ENCODE measurements at places on chromosomes 12 and 14.

- no peak for DNase-seq
Observed at GRCh38 chr12:65885312-65885711, 61.0 kb downstream of the HMGA2 start.

- no peak for DNase-seq
Observed at GRCh38 chr12:17609153-17609552, 480.8 kb downstream of the RERGL start.

GRCh38 chr14:76931631-76932402 is 96.7 kb downstream of the IRF2BPL start:
- no peak for DNase-seq

DNA sequence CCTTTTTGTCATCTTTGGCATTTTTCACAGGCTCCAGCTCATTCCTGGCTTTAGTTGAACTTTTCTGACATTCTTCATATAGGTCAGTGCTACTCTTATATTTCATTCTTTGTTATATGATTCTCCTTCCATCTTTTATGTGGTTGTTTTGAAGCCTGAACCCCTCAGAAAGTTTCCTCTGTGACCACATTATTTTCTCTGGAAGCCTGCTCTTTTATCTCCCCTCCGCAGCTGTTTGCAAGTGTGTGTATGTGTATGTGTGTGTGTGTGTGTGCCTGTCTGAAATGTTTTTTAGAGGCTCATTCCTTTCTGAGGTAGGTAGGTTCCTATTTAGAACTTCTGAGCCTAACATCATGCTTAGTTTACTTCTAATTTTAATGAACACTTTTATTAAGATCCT is 47.6 kb downstream of the ANO4 start:
- DNase-seq: no peak

- no peak for DNase-seq
Observed at GRCh38 chr14:30532264-30532663, 26.7 kb upstream of the G2E3 start.

Data from RWPE2 (cell line).